ENCODE measurements at places on chromosomes 11 and 22.

- DNase-seq: no peak
Measured at GRCh38 chr11:100072131-100072530, 615.0 kb upstream of the ARHGAP42 start.

DNA sequence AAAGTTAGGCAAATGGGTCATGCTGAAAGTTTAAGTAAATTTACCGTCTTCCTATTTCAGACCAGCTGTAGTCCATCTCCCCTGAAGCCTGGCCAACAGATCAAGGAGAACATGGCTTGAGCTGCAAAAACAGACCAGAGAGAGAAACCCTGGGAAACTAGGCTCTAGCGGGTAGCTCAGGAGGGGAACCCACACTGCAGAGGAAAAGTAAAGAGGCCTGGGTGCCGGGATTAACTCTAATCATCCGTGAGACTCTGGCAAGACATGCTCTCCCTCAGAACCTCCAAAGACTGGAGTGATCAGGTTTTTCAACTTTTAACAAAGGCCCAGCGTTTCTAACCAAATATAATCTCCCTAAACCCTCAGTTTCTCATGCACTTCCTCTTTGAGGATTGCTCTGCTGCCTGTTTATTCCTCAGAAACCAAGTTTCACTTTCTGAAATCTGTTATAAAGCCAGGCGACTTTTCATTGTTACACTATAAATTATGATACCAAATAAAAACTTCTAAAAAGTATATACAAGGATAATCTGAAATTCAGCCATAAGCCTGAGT is 67.5 kb downstream of the GAB2 start:
- no peak for DNase-seq

GRCh38 chr11:24900960-24901549 is 404.2 kb downstream of the LUZP2 start:
- no peak for DNase-seq

- DNase-seq: no peak
Measured at GRCh38 chr11:128691802-128692752, 1.8 kb upstream of the FLI1 start.

DNA sequence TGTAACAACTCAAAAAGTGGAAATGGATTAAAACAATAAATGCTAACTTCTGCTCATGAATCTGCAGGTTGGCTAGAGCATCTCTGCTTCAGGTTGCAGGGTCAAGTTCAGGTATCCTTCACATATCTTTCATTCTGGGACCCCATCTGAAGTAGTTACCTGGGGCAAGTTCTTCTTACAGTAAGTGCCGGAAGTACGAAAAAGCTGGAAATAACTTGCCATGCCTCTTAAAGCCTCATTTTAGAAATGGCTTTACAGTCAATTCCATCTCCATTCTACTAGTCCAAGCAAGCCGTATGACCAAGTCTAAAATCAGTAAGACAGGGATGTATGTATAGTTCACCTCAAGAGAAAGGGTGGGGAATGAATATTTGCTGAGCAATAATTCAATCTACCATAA is 93.7 kb downstream of the FCHSD2 start:
- DNase-seq: no peak

GRCh38 chr22:17013396-17014100 is 5.5 kb upstream of the GAB4 start:
- DNase-seq: no peak

GRCh38 chr11:88701816-88702215 is 364.0 kb downstream of the GRM5 start:
- DNase-seq: no peak

- no peak for DNase-seq
Measured at GRCh38 chr22:43308836-43309235, 34.3 kb downstream of the SCUBE1 start.

- DNase-seq: no peak
Measured at GRCh38 chr11:88521399-88521798, 183.9 kb upstream of the CTSC start.

DNA sequence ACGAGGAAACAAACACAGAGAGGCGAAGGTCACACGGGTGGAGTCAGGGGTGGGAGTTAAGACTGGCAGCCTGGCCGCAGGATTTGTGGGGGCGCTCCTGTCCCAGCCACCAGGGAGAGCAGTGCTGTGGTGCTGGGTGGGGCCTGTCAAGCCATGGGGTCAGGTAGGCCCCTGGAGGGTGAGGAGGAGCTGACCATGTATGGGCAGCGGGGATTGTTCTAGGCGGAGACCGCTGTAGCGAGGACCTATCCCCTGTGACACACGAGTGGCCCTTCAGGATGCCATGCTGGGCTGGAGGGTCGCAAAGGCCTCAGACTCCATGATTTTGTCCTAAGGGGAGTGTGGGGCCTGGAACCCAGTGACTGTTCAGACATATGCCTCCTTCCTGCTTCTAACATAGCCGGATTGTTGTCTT is 1.6 kb upstream of the RPS19BP1 start:
- DNase-seq: no peak

DNA sequence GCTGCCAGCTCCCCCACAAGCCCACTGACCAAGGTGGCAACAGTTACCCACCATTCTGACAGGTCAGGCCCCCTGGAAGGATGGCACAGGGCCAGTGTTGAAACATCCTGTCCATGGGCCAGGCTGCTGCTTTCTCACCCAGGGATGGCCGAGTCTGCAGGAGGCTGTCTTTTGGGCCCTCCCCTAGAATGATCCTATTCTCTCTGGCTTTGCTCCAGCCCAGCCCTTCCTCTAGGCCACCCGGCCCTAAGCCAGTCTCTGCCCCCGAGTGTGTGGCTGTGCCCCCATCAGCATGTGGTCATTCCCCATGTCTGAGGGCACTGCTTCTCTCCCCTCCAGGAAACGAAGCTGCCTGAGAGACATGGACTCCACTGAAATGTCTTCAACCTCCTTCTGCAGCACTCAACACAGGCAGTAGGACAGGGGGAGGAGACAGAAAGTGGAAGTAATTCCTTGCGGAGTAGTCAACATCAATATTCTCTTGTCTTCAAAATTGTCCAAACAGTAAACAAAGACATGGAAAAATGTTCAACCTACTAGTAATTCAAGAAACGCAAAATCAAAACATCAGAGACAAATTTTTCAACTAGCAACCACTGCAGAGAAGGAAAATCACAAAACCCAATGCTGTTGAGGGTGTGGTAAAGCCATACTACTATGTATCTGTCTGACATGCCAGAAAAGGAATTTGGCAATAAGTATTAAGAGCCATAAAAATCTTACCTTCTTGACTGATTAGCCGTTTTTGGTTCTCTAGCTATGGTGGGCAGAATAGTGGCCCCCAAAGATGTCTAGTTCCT is 5.1 kb upstream of the SCARF2 start:
- no peak for DNase-seq

DNA sequence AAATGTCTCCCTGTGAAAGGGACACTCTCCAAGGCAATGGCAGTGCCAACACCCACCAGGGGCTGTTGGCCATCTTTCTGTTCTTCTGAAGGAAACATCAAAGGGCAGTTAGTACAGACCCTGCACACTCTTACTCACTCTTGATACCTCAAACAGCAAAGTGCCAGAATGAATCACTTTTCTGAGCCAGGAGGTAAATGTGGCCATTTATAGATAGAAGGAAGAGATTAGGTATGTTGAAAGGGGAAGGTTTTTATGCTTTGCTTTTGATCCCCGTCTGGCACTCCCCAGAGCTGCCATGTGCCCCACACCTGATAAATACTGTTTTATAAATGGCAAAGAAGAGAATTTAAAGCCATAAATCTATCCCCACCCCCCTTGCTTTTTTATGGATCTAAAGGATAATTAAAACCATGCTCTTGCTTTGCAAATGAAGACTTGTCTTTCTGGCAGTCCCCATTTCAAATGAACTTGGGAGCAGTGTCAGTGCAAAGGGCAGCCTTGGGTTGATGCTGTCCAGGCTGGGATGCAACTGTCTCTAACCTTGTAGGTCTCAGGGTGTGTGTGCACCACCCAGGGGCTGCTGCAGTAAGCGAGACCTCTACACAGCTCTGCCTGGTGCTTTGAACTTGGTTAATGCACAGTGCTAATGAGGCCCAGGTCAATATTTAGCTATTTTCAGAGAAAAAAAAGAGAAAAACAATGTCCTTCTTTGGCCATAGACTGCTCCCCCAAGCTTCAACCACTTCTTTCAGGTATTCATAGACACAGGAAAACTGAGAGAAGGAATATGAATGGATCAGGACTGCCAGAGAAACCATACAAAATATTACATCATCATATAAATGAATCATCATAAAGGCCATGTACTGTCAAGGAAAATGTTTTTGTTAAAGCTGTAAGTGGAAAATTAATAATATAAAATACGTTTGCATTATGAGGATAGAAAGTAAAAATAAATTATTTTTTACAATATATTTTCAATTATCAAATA is 207.5 kb downstream of the ETS1 start:
- DNase-seq: peak; percentile 15

DNA sequence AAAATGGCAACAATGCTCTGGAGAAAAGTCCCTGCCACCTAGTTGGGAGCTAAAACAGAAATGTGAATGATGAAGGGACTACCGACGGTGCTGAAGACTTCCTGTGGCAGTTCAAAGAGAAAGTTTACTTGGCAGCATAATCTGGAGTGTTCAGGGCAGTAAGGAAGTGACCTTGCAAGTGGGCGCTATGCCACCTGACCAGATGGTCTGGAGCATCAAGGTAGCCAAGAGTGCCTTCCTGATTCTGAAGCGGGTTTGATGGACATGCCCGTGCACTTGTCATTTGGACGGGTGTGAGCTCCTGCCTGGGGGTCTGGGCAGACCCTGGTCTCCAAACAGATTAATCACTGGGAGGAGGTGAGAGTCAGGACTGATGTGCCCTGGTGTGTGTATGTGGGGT is 1.8 kb upstream of the SNX19 start:
- no peak for DNase-seq

DNA sequence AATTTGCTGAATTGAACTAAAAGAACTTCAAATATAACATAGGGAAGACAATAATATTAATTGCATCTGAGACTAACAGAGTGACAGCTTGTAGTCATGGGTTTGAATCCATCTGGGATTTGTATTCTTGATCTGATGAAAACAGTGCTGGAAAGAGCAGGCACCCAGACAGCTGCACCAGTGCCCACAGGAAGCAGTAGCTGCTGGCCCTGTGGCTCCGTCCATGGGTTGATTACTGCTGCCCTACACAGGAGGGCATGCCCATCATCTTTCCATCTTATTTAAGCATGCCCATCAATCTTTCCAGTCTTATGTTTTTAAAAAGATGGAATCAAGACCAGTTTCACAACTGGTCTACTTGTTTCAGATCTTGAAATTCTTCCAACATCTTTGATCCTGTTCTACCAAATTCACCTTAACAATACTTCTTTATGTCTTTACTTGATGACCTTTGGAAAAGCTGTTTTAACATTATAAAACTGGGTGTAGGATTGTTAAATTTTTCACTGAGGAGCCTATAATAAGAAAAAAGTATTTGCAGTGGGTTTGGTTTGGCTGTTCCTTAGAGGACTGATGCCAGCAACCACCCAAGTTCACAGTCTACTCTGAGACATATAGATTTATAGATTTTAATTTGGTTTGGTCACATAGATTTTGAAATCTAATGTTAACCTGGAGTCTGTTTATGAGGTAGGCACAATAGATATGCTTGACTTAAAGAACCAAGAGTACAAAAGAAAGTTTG is 761 bp upstream of the NXPE4 start:
- no peak for DNase-seq

- DNase-seq: peak; percentile 41
Measured at GRCh38 chr11:113305440-113306336, 8.7 kb upstream of the TTC12 start.

- no peak for DNase-seq
Measured at GRCh38 chr11:12505183-12505582, 127.8 kb downstream of the PARVA start.

GRCh38 chr11:13669544-13670488 is 1.3 kb downstream of the FAR1 start:
- DNase-seq: no peak

DNA sequence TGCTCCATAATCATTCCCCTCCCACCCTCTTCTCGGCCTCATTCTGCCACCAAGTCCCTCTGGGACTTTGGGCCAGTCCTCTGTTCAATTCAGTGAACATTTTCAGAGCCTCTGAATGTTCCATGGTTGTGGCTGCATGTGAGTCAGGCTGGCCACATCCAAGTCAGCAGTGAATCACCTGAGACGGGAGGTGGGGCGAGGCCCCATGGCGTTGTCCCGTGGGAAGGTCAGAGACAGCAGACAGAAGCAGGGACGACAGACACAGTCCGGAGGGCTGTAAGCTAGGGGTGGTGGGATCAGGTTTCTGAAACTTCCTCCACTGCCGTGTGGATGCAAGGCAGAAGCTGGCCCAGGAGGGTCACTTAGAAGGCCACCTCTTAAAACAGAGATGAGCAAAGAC is 324.8 kb downstream of the MN1 start:
- no peak for DNase-seq

GRCh38 chr22:37345863-37346504 is 63.7 kb downstream of the CYTH4 start:
- DNase-seq: no peak

DNA sequence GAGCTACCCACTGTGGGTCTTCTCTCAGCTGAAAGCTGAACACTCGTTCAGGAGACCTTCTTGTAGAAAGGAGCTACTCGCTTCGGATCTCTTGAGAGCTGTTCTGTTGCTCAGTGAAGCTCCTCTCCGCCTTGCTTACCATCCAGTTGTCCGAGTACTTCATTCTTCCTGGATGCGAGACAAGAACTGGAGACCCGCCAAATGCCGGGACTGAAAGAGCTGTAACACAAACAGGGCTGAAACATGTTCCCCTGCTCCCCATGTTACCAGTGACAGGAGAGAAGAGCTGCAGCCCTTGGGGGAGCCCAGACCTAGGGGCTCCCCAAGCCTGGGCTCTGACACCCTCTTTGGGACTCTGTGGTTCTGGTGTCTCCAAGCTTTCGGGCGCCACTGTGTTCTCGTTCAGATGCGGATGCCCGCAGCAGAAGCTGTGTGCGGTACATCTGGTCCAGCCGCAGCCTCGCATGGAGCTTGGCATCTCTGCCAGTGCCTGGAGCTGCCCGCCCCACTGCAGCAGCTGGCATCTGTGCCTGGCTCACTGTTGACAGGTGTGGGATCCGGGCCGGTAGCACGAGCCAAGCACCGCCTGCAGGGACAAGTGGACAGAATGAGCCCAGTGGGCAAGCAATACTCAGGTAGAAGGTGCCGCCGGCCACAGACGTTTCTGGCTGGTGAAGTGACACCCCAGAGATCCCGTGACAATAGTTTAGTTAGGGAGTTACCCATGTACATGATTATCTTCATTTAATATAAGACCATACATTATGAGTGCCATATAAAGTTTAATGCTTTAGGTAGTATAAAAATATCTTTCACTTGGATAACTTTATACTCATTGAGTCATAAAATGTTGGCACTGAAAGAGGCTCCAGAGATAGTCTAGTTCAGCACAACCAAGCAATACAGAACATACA is 49.1 kb downstream of the EMSY start:
- no peak for DNase-seq

DNA sequence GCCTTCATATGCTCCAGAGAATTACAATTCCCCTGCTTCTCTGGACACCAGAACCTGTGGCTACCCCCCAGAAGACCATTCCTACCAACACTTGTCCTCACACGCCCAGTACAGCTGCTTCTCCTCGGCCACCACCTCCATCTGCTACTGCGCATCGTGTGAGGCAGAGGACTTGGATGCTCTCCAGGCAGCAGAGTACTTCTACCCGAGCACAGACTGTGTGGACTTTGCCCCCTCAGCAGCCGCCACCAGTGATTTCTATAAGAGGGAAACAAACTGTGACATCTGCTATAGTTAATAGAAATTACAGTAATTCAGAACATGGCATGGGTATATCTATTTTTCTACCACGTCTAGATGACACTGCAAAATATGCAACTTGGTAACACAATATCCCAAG is 9.8 kb downstream of the POU2AF3 start:
- no peak for DNase-seq
